ENCODE measurements at places on chromosomes 3 and 15.
A peak's percentile ranks its signal among the peaks of the same experiment; 100 is the strongest.

- no peak for DNase-seq
Measured at GRCh38 chr15:36364377-36364776, 215.0 kb upstream of the CDIN1 start.

- DNase-seq, result peak; percentile 6
Measured at GRCh38 chr15:35784745-35785144, 238.8 kb upstream of the DPH6 start.

GRCh38 chr15:83107841-83108181 is 366 bp downstream of the TM6SF1 start:
- DNase-seq, result no peak

DNA sequence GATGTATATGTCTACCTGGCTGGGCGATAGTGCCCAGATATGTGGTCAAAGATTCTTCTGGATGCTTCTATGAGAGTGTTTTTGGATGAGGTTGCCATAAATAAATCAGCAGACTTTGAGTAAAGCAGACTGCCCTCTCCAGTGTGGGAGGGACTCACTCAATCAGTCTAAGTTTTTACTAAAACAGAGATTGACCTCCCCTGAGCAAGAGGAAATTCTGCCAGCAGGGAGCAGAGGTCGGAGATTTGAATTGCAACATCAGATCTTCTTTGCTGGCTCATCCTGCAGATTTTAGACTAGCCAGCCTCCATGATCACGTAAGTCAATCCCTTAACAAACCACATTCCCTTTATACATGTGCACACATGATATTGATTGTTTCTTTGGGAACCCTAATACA is 300.9 kb downstream of the MCTP2 start:
- peak; percentile 1 for DNase-seq

- DNase-seq, result no peak
Measured at GRCh38 chr3:185696039-185696438, 109.9 kb downstream of the SENP2 start.

GRCh38 chr15:87576486-87577176 is 679.9 kb downstream of the NTRK3 start:
- no peak for DNase-seq

GRCh38 chr3:122406198-122406597 is 9.7 kb downstream of the WDR5B start:
- no peak for DNase-seq

DNA sequence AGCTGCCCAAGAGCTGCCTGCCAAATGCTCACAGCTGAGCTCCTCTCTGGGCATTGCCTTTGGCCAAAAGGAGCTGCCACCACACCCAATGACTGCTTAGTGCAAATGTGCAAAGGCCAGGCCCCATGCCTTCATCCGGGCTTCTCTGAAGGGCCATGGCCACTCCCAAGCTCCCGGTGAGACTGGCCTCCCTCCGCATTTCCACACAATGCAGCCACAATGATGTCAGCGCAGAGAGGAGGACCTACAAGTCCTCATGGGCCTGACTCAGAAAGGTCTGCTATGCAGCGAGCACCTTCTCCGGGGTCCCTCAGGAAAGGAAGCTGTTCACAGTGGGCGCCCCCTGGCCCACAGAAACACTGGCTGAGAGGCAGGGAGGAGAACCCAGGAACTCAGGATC is 12.7 kb downstream of the OXTR start:
- no peak for DNase-seq

- DNase-seq, result no peak
Measured at GRCh38 chr15:98923171-98923570, 84.4 kb downstream of the PGPEP1L start.

- DNase-seq, result no peak
Measured at GRCh38 chr15:39942101-39942752, 8.3 kb downstream of the EIF2AK4 start.

- no peak for DNase-seq
Measured at GRCh38 chr15:38048001-38048455, 113.6 kb downstream of the TMCO5A start.

GRCh38 chr3:155876503-155876902 is 6.1 kb downstream of the GMPS start:
- DNase-seq, result no peak

DNA sequence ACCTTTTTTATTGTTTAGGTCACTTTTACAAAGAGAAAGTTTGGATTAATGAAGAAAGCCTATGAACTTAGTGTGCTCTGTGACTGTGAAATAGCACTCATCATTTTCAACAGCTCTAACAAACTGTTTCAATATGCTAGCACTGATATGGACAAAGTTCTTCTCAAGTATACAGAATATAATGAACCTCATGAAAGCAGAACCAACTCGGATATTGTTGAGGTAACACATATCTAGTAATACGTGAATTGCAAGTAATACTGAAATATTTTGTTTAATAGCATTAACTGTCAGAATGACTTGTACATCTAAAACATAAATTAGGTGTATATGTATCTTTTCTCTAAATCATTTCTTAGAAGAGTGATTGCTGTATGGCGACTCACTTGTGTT is 79.8 kb downstream of the MEF2A start:
- DNase-seq, result no peak

GRCh38 chr3:65484964-65485363 is 553.8 kb downstream of the MAGI1 start:
- DNase-seq, result no peak

DNA sequence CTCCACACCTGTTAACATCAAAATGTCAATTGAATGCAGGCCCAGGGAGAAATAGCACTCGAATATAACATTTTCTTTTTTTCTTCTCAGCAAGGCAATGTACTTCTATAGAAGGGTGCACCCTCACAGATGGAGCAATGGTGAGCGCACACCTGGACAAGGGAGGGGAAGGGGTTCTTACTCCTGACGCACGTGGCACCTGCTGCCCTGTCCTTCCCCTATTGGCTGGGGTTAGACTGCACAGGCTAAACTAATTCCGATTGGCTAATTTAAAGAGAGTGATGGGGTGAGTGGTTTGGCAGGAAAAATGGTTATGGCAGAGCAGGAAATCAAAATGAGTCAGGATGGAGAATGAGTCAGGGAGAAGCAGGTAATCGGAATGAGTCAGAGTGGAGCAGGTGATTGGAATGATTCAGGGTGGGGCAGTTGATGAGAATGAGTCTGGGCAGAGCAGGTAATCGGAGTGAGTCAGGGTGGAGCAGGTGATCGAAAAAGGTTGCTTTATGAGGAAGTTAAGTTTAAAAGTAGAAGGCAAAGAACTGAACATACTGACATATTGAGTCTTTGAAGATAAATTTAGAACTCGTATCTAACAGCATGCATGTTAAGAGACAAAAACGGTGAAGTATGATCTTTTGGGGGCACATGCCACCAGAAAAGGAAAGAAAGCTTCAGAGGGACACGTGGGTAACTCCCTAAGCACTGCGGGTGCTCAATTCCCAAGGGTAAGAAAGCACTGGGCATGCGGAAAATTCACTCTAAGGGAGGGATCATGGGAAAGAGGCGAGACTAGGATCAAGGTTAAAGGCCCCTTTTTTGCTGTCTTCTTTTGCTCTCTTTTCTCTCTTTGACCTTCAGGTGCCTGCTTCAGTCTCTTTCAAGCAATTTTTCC is 72.9 kb upstream of the GALNT15 start:
- DNase-seq, result no peak

GRCh38 chr3:58749948-58750347 is 83.4 kb upstream of the FAM3D start:
- no peak for DNase-seq

GRCh38 chr3:61947456-61947855 is 386.1 kb downstream of the PTPRG start:
- DNase-seq, result no peak

DNA sequence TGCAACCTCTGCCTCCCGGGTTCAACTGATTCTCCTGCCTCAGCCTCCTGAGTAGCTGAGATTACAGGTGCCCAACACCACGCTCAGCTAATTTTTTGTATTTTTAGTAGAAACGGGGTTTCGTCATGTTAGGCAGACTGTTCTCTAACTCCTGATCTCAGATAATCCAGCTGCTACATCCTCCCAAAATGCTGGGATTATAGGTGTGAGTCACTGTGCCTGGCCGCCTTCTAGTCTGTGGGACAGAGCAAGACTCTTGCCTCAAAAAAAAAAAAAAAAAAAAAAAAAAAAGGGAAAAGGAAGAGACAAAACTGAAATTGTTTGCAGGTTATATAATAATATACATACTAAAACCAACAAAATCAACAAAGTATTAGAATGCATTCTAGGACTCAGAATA is 215.2 kb downstream of the PCCB start:
- peak; percentile 20 for DNase-seq

DNA sequence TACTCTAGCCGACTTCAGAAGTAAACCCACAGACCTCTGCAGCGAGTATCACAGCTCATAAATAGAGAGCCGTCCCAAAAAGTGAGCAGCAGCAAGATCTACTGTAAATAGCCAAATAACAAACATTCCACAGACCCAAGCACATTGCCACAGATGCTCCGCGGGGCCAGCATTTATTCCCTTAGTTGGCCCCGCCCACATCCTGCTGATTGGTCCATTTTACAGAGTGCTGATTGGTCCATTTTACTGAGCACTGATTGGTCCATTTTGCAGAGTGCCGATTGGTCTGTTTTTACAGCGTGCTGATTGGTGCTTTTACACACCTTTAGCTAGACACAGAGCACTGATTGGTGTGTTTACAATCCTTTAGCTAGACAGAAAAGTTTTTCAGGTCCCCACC is 17.3 kb upstream of the GABRB3 start:
- DNase-seq, result no peak

DNA sequence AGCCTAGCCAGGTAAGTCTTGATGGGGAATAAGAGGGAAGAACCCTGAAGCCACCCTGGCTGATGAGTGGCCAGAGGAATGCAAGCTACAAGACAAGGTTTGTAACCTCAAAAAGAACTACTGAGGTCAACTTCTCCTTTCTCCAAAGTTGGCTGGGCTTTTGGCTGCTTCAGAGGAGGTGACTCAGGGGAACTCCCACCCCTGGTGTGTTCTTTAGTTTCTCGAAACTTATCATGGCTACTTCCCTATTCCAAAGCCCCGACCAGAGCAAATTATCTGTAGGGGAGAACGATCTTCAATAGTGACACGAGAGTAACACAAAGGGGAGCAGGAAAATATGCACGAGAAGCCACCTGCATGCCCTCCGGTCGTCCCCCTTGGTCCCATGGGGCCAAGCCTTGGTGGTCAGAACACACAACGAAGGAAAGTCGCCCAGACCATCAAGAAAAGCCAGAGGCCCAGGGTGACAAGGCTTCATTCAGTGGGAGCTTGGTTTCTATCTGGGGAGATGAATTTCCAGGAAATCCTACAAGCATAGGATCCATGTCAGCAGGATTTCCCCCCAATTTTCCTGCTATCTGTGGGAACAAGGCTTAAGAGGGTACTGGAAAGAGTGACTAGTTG is 6.5 kb upstream of the BCL2A1 start:
- no peak for DNase-seq

- DNase-seq, result peak; percentile 62
Measured at GRCh38 chr15:71748293-71748718, 62.0 kb upstream of the NR2E3 start.

- DNase-seq, result no peak
Measured at GRCh38 chr3:186824430-186825139, 17.9 kb upstream of the ADIPOQ start.

- DNase-seq, result no peak
Measured at GRCh38 chr15:67067930-67068551, 2.6 kb downstream of the SMAD3 start.

GRCh38 chr3:32460031-32460749 is 42.5 kb downstream of the CMTM6 start:
- no peak for DNase-seq

DNA sequence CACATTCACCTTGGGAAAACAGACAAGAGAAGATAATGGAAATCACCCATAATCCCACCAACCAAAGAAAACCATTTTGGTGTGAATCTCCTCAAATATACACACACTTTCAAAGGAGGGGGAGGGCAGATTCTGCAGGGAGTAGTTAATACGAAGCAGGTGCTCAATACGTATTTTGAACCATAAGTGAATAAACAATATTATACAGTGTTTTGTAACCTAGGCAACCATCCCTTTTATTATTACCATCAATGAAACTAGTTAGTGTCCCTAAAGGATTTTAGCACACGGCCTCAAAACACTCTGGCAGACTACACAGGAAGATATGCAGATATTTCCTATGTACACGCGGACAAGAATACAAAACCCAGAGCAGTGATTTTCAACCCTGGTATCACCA is 6.1 kb downstream of the OSBPL10 start:
- DNase-seq, result no peak

GRCh38 chr3:188720636-188721035 is 451.1 kb upstream of the TPRG1 start:
- peak; percentile 43 for DNase-seq

- DNase-seq, result peak; percentile 86
Measured at GRCh38 chr3:11604139-11604892, 39.4 kb downstream of the VGLL4 start.

GRCh38 chr3:174218016-174218415 is 641.1 kb upstream of the NAALADL2 start:
- DNase-seq, result no peak

DNA sequence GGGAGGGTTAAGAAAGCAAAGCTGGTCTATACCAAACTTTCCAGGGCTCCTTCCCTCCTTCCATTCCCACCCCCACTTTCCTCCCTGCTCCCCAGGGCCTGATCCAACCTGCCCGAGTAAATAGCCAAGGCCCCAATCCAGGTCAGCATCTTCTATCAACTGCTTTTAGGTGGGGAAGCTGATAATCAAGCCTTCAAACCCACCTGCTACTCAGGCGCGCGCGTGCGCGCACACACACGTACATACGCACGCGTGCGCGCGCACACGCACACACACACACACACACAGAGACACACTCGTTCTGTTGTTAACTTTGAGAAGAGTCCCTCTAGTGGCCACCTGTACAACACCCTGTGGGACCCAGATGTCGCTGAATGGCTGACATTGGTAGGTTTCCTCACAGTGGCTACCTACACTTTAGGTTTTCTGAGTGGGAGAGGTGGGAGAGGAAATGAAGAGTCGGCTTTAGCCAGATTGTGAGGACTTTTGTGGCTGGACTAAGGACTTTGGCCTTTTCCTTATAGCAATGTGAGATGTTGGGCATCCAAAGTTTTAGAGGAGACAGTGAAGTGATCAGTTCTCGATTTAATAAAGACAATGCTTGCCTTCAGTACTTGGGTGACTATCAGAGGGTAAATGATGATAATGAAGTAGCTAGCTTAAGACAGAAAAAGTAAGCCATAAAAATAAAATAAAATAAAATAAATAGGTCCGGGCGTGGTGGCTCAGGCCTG is 179.9 kb upstream of the C2CD4B start:
- DNase-seq, result peak; percentile 67

DNA sequence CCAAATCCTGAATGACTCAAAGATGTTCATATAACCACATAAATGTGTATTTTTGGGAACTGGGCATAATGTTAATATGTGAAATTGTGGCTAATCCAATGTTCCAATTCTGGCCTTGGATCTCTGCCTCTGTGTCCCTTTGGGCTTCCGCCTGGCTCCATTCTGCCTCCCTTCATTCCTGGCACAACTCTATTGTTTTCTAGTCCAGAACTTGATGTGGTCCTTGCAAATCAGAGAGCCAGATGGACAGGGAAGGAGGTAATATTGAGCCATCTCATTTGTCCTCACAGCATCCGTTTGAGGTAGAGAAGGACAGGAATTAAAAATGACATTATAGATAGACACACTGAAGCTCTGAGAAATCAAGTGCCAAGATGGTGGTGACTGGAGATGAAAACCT is 355.7 kb upstream of the TBL1XR1 start:
- no peak for DNase-seq

- DNase-seq, result no peak
Measured at GRCh38 chr3:12318758-12319621, 30.1 kb downstream of the PPARG start.

All from mesenchymal stem cell (in vitro differentiated cells and primary cell).